ENCODE measurements at places on chromosomes 5 and 9.

DNA sequence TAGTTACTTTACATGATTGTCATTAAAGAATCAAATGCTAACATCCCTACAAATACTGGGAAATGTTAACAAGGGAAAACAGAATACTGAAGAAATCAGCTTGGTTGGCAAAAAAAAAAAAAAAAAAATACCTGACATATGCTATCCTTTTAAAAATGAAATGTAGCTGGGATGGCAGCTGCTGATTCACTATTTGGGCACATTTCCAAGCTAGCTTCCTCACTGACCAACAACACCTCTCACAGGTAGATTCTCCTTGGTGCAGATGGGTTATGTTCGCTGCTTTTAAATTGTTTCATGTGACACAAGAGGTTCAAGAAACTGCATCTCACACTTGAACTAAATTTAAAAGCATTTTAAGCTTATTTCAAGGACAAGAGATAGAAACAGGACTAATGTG is 6.1 kb upstream of the PRUNE2 start:
- DNase-seq = no peak

DNA sequence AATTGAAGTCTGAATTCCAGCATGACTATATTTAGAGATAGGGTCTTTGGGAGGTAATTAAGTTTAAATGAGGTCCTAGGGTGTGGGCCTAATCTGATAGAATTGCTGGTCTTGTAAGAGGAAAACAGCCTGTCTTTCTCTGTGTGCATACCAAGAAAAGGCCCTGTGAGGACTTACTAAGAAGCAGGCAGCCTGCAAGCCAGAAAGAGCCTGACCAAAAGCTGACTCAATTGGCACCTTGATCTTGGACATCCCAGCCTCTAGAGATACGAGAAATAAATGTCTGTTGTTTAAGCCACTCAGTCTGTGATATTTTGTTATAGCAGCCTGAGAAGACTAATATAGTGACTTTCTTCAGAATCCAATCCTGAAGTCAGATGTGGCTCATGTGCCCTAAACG is 14.6 kb downstream of the ARL14EPL start:
- DNase-seq = no peak

- DNase-seq = no peak
These were observed 84.9 kb downstream of the RGS3 start for GRCh38 chr9:113548221-113549041.

- DNase-seq = no peak
These were observed 226.5 kb downstream of the TLE1 start for GRCh38 chr9:81462801-81463200.

DNA sequence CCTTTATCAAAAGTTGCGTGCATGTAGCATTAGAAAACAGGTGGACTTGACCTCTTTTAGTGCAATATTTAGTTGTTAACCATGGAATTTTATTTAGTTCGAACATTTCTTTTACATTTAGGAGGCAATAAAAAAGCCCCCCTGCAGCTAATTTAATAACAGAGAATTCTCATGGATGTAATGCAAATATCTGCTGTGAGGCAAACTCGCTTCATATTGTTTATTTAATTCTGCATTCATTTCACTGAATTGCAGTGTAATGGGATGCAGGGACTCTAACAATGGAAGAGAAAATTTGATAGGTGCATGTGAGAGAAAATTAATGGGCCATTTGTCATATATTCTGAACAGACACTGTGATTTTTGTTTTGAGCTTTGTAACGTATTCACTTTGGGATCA is 205.1 kb upstream of the CHD1 start:
- DNase-seq = no peak
